ENCODE measurements at places on chromosomes 3 and 15. TPM values are rescaled to one million over a fixed set of nuclear protein-coding genes. Genes with fewer than 3 reads are reported as not detected.

Gene LRRN1
- total RNA-seq = 20.2 TPM

Gene PRSS50
- total RNA-seq = not detected

Gene TMCO5A
- not detected for total RNA-seq

Gene PGBD4
- total RNA-seq = 2.5 TPM

Gene FILIP1L
- 3.7 TPM for total RNA-seq

Gene HYKK
- total RNA-seq = 8.9 TPM

Gene ZBED2
- total RNA-seq = not detected

Gene HRG
- not detected for total RNA-seq

Gene SHC4
- 1.2 TPM for total RNA-seq

Gene ICE2
- total RNA-seq = 37.4 TPM

Gene DBR1
- 25.2 TPM for total RNA-seq

Gene GOLGA6L1
- not detected for total RNA-seq

Gene LTF
- total RNA-seq = not detected

Gene PCBP4
- 186 TPM for total RNA-seq

Gene RGMA
- 52.7 TPM for total RNA-seq

Gene KIF7
- 5.0 TPM for total RNA-seq

Gene CD96
- 0.33 TPM for total RNA-seq

Gene SLC28A1
- not detected for total RNA-seq

Gene RLBP1
- total RNA-seq = not detected

Gene CHRFAM7A
- total RNA-seq = 4.3 TPM

Gene ZNF385D
- total RNA-seq = 0.20 TPM

Gene FGF12
- total RNA-seq = not detected

Gene CEP152
- 31.8 TPM for total RNA-seq

Gene SAMMSON
- not detected for total RNA-seq

Gene DNAJB8
- not detected for total RNA-seq

Gene RTP1
- total RNA-seq = not detected

Gene PAQR9
- 0.16 TPM for total RNA-seq

Gene TMEM212
- not detected for total RNA-seq

Gene SEMA5B
- total RNA-seq = 0.16 TPM

Gene CHRM5
- not detected for total RNA-seq

Gene RTP2
- total RNA-seq = not detected

Gene WDR93
- total RNA-seq = not detected

Gene C2CD4B
- total RNA-seq = not detected

Gene P2RY13
- total RNA-seq = not detected

Gene CCR1
- not detected for total RNA-seq

Gene SHF
- 22.9 TPM for total RNA-seq

Gene EAF2
- total RNA-seq = 10.5 TPM

Gene CCRL2
- not detected for total RNA-seq

Gene CFAP92
- total RNA-seq = not detected

Gene GRIP2
- total RNA-seq = 0.57 TPM

Gene MEIS2
- total RNA-seq = 18.1 TPM

Gene SPTBN5
- total RNA-seq = 0.38 TPM

Gene SPINK8
- total RNA-seq = not detected

Gene CPEB1
- 0.04 TPM for total RNA-seq

Gene GATM
- 232 TPM for total RNA-seq

Gene CLDN18
- not detected for total RNA-seq

Gene SLC12A8
- total RNA-seq = 3.7 TPM

Gene LTK
- 4.7 TPM for total RNA-seq

Gene PARP9
- 12.1 TPM for total RNA-seq

Gene ARGFX
- 1.1 TPM for total RNA-seq

Gene CDHR4
- not detected for total RNA-seq

Gene C15orf62
- total RNA-seq = 0.10 TPM

Gene OTOL1
- not detected for total RNA-seq

Gene IL12A
- total RNA-seq = 0.05 TPM

All from SJCRH30 (cell line).